ENCODE measurements at places on chromosomes 1 and 21. TPM values are rescaled to one million over a fixed set of nuclear protein-coding genes. Genes with fewer than 3 reads are reported as not detected.

GRCh38 chr21:41613533-41613909 is 105.6 kb upstream of the TMPRSS2 start:
- no peak for DNase-seq

DNA sequence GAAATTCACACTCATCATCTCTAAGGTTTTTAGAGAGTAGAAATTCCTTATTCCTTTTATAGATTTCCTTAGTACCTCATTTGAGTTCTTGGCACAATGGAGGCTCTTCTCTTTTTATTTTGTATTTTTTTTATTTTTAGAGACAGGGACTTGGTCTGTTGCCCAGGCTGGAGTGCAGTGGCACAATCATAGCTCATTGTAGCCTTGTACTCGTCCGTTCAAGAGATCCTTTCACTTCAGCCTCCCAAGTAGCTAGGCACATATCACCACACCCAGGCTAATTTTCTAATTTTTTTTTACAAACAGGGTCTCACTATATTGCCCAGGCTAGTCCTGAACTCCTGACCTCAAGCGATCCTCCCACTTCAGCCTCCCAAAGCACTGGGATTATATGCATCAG is 29.6 kb downstream of the RGL1 start:
- no peak for DNase-seq

The CNTN2 gene
- 0.13 TPM for total RNA-seq

GRCh38 chr1:113672491-113672890 is 86.8 kb downstream of the PHTF1 start:
- no peak for DNase-seq

DNA sequence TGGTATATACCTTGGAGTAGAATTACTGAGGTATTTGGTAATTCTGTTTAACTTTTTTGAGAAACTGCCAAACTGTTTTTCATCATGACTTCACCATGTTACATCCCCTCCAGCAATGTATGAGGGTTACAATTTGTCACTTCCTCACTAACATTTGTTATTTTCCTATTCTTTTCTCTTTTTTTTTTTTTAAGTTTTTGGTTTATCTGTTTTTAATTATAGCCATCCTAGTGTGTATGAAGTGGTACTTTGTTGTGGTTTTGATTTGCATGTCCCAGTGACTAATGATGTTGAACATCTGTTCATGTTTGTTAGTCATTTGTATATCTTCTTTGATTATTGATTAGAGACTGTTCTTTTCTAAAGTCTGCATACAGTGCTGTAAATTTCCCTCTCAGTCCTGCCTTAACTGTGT is 147.3 kb downstream of the HS2ST1 start:
- no peak for DNase-seq

GRCh38 chr1:46446646-46447498 is 42.8 kb upstream of the DMBX1 start:
- DNase-seq, result peak; percentile 77

DNA sequence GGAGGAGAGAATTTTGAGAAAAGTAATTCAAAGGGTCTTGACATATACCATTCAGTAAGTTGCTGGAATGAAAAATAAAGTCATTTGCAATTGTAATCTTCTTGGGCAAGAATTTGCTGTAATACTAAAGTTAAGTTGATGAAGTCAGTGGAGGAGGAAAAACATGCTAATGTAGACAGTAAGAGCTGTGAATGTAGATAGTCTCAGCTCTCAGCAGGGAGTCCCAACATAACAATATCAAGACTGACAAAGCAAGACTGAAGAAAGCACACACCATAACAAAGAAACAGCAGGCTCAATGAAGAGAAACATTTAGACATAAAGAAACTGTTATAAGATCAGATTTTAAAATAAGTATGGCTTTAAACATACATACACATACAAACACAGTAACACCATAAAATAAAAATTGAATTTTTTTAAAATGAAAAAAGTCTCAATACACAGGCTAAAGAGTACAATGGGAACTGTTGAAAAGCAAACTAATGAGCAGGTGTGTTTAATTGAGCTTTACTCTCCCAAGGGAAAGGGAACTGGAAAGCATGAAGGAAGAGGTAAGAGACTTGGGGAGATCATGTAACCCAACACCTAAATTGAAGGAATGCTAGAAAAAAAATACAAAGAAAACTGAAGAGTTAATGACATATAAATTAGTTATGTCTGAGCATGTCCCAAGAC is 336.3 kb upstream of the NCAM2 start:
- DNase-seq, result no peak

- no peak for DNase-seq
Observed at GRCh38 chr1:232574889-232575762, 54.8 kb downstream of the SIPA1L2 start.

- no peak for DNase-seq
Observed at GRCh38 chr21:31847761-31848160, 25.1 kb upstream of the HUNK start.

The CHIA gene
- 0.15 TPM for total RNA-seq

The COL11A1 gene
- 0.08 TPM for total RNA-seq

- DNase-seq, result no peak
Observed at GRCh38 chr1:93120614-93121013, 41.5 kb downstream of the MTF2 start.

DNA sequence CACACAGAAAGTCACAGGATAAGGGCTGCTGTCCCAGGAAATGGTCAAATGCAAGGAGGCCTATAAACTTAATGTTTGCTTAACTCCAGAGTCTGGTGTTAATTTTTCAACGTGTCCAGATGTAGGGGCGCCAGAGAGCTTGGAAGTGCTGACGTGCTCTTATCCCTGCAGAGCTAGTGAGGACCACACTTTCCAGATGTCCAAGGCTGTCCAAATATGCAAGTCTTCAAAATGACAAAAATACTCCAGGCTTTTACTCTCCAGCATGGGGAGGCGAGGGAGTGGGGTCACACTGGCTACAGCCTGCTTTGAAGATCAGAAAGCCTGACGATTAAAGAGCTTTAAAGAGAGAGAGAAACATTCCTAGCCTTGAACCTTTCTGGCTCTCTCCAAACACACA is 57.6 kb downstream of the ABCA4 start:
- DNase-seq, result no peak

DNA sequence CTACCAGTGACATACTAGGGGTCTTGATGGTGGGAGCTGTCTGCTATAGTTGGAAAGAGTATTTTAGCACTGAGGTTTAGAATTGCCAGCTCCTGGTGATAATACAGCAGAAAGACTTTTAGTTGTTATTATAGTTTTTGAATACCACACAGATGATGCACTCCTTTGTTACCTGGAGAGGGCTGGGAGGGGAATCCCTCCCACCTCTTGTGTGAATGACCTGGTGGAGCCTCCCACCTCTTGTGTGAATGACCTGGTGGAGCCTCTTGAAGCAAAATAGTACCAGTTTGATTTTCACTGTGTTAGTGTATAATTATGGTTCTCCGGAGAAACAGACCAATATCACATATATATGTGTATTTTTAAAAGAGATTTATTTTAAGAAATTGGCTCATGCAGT is 3.3 kb downstream of the DISP1 start:
- DNase-seq, result no peak

The LCA5L gene
- 0.68 TPM for total RNA-seq

DNA sequence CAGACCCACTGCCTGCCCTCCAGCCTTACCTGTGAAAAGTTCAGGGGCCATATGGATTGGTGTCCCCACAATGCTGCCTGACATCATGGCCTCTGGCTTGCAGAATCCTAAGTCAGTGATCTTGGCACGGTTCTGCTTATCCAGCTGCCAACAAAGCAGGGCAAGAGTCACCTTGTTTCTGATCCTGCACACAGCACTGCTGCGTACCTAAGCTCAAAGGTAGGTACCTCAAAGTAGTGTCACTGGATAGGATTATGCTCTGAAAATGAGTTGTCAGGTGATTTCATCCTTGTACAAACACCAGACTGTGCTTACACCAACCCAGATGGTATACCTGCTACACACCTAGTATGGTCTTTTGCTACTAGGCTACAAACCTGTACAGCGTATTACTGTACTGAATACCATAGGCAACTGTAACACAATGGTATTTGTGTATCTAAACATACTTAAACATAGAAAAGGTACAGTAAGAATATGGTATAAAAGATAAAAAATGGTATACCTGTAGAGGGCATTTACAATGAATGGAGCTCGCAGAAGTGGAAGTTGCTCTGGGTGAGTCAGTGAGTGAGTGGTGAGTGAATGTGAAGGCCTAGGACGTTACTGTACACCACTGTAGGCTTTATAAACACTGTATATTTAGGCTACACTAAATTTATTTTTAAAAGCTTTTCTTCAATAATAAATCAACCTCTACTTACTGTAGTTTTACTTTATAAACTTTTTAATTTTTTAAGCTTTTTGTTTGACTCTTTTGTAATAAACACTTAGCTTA is 29.1 kb upstream of the RBBP5 start:
- peak; percentile 78 for DNase-seq

- no peak for DNase-seq
Observed at GRCh38 chr1:214330222-214330621, 49.3 kb downstream of the SMYD2 start.

The RGL1 gene
- total RNA-seq, result 5.9 TPM

Data from left lobe of liver (tissue), 2 donors.